ENCODE measurements at places on chromosomes 1 and 21.

GRCh38 chr1:149942207-149942606, 5.5 kb upstream of the MTMR11 start:
- no peak for DNase-seq

- DNase-seq = no peak
These were observed 155.9 kb downstream of the PEX14 start for GRCh38 chr1:10630661-10631120.

DNA sequence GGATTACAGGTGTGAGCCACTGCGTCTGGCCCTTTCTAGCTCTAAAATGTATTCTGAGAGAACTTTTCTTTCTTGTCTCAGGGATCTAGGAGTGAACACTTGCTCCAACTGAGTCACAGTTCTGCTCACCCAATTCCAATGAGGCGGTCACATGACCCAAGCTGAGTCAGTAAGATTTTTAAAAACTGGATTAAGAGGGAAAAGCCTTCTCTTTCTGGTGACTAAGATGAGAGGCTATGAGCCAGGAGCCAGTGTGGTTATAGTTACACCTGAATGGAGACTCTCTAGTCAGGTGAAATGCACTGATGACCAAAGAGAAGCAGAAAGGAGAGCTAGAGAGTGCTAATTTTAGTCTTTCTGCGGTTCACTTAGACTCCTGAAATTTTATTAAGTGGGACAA, 9.5 kb upstream of the DEPDC1 start:
- no peak for DNase-seq

- no peak for DNase-seq
These were observed 113.2 kb upstream of the CACHD1 start for GRCh38 chr1:64356636-64357256.

DNA sequence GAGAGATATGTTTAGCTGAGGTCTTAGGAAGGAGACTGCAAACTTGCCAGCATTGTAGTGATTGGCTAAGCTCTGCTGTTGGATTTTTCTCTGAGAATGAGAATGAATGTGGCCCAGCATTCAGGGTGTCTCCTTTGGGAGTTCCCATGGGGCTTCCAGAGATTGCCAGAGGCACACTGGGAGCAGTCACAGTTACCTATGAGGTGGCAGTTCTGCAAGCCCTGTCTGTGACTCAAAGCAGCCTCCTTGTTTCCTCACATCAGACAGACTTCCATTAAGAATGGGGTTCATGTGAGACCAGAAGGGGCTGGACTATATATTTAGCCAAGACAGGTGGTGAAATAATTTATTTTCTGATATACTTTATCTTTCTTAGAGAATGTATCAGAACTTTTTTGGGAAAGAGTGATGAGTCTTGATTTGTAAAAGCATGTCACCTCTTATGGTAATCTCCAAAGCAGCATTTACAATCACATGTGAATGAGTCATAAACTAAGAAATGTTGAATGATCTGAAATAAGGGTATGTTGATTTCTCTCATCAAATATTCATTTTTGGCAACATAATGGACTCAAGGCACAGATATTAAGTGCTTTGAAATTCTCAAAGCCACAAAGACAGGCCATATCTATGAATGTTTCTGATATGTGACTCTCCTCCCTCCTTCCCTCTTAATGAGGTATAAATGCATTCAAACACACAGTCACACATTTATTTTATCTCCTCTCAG, 9.5 kb upstream of the SLC19A2 start:
- DNase-seq = no peak
